ENCODE measurements at places on chromosomes 3 and 15.

DNA sequence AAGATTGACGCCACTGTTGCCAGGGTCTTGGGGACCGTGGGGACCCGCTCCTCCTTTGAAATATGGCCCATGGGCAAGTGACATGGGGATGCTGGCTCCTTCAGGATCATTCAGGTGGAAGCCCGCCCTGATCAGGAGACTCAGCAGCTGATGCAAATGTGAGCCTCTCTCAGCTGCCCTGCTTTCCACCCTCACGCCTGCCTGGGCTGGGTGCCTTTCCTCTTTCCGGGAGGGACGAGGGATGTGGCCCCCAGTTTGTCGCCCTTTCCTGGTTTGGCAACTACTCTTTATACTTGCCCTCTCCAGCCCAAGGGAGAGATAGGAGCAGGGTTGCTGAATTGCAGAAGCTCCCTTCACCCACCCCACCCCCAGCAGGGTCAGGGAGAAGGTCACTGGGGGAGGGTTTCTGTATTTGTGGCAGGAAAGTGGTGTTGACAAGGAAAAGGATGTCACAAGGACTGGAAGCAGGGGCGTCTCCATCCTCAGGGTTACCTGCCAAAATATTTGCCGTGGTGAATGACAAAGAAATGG is 21.8 kb downstream of the DNASE1L3 start:
- DNase-seq: no peak

DNA sequence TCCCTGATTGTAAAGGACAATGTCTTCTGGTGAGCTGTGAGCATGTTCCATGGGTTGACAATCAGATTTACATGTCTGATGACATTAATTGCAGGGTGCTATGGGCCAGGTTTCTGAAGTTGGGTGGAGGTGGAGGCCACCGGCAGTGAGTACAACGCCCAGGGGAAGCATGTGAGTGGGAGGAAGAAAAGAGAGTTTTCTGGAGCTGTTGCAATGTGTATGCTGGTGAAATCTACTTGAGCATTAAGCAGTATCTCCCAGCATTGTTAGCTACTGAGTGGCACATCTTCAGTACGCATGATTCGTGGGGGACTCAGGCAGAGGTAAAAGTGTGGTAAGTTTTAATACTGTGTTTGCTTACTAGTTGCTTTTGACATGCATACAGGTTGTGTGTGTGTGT is 26.6 kb downstream of the TMEM45A start:
- no peak for DNase-seq

DNA sequence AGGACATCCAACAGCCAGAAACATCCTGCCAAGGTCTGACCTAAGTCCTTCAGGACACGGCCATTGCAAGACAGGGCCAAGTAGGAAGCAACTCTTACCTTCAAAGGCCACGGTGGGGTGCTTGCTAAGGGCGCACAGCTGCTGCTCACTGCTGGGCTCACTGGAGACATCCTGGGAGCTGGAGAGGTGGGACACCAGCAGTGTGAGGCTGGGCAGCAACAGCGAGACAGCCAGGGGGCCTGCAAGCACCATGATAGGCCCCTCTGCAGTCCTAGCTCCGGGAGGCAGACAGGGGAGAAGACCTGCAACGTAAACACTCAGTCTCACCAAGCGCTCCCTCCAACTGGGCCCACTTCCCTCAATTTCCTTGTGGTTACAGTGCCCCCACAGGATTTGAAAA is 79.2 kb downstream of the SEMA5B start:
- no peak for DNase-seq

GRCh38 chr3:52871761-52872160 is 25.6 kb downstream of the STIMATE start:
- DNase-seq: no peak

DNA sequence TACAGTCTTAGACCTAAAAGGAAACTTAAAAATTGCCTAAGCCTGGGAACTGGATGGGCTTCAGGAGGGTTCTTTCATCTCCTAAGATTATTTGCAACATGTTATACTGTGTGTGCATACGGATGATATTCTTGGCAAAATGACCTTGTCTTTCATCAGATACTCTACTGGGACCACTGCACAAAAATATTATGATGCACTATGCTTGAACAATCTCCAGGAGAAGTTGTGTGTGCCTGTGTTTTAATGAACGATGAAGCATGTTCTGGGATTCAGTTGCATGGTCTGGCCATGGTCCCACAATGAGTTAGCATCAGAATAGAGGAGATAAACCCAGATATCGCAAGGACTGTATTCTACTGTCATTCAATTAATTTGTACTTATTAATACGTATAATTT is 68.7 kb downstream of the GAP43 start:
- DNase-seq: no peak

DNA sequence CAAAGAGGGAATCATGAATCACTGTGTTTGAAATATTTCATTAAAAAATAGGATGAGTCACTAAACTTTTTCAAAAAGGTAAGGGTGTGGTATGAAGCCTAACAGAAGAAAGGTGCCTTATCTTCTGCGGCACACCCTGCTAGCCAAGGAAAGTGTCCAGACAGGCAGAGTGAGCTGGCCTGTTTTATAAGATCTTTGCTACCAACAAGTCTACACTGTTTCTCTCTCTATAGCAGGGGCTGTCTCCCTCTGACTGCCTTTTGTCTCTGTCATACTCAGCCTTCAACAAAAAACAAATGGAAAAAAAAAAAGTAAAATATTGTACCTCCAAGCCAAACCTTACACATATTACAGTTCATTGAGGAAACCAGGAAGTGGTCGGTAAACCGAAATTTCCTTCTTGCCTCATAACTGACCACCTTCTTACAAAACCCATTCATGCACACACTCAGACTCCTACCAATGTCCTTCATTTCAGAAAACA is 9.1 kb downstream of the ZDHHC3 start:
- DNase-seq: no peak

GRCh38 chr15:43920815-43921214 is 94.0 kb downstream of the WDR76 start:
- no peak for DNase-seq

- no peak for DNase-seq
These were observed 451.0 kb downstream of the EPHB1 start for GRCh38 chr3:135246027-135246426.

DNA sequence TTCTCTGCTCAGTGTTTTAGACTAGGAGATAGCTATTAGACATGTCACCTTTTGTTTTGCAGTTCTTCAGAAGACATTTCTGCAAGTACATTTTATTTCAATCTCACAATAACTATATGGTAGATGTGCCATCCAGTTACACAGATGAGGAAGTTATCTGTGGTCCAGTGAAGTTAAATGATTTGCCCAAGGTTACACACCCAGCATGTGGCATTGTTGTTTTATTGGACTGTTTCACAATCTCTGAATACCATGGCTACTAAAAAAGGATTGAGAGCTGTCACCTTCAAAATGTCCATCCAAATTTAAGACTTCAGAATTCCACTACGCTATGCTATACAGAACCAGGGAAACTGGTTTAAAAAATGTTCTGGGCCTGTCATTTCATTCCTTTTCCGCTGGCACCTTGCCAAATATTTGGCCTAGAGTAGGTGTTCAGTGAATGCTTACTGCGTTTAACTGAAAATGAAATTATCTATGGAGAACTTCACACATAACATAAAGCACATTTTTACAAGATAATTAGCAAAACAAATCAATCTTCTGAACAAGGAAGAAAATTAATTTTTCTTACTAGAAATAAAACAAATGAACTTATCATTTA is 20.2 kb downstream of the TM6SF1 start:
- no peak for DNase-seq

GRCh38 chr3:171116365-171116764 is 89.8 kb upstream of the SLC2A2 start:
- DNase-seq: peak; percentile 21

GRCh38 chr3:13660042-13660874 is 111.3 kb downstream of the FBLN2 start:
- DNase-seq: no peak

GRCh38 chr3:16365491-16366128 is 100.6 kb downstream of the OXNAD1 start:
- DNase-seq: no peak

DNA sequence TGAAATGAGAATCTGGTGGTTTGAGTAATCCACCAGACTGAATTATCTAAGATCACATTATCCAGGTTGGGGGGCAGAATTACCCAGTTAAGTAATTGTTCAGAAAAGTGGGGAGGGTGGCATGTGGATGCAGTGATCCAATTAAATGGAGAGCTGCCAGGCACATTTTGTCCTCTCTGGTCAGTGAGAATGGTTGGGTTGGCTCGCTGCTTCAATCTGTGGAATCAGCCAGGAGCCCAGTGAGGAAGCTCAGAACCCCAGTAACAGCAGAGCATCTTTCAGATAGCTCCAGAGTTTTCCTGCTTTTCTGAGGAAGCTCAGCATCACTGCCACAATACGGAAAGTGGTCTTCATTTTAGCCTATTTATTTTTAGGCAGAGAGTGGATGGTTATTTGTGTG is 6.4 kb upstream of the EXOG start:
- no peak for DNase-seq

DNA sequence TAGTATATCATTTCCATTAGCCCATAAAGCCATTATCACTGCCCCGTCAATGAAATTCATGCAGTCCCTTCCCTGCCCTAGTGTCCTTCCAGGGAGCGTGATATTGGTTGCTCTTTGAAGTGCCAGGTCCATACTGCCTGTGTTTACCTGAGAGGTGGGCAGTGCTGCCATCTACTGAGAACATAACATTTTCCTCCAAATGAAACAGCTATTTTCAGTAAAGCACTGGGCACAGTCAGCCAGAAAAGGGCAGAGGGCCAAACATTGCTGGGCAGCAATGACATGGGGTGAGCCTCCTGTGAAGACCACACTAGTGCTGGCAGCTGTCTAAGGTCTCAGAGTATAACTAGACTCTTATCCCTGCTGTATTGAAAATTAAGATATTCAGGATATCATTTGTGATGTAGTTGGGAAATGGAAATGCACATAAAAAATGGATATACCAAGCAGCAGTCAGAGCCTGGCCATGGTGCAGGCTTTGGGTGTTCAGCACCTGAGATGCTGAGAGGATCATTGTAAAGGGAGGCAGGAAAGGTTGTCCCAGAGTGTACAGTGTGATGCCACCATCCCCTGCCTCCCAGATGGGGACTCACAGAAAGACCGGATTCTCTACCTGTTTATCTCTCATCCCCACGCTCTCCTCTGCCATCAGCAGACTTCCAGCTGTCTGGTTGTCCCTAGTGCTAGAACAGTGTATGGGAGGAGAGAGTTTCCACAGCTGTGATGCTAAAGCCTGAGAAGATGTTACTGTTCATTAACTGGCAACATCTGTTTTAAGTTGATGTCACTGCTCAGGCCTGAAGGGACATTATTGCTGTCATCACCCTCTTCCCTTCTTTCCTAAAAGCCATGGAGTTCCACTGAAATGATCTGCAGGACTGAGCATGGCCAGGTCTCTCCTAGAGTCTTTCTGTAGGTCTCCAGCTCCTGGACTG is 108.8 kb downstream of the ARNT2 start:
- DNase-seq: peak; percentile 37

DNA sequence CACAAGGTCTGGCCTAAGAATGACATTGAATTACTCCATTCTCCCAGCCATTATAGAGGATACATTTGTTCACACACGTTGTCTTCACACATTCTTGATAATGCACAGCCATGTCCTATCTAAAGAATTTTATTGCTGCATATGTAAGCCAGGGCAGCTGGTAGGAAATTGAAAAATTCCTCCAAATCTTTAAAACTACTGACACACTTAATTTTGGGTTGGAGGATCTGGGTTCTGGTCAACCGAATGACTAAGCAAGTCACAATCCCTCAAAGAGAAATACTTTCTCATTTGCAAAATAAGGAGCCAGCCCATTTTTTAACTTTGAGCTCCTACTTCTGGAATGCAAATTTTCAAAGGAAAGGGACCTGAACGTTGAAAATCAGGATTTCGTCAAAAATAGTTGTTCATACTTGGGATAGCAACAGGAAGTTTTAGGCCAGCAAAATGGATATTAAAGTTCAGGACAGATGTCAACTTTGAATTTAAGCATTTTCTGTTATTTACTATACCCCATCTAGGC is 638.3 kb downstream of the NTRK3 start:
- DNase-seq: no peak

Measured in kidney glomerular epithelial cell (primary cell).